ENCODE measurements at places on chromosomes 2 and 18.

DNA sequence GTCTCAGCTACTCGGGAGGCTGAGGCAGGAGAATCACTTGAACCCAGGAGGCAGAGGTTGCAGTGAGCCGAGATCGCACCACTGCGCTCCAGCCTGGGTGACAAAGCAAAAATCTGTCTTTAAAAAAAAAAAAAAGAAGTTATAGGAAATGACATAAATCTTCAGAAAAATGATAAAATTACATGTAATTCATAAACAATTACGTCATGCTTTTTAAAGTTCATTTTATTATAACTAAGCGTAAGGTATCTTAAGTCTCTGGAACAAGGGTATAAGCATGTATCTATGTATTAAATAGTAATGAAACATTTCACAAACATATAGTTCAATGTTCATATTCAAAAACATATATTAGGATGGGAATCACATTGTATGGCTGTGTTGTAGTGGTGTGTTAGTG, 425.9 kb downstream of the SPAG16 start:
- no peak overlapping the region for H3K4me3 ChIP-seq
- H3K27ac ChIP-seq, result no peak overlapping the region
- no peaks in the 10 kb centered on the region for H3K36me3 ChIP-seq
- no peak for DNase-seq
- no peaks in the 10 kb centered on the region for H3K4me1 ChIP-seq
- H3K27me3 ChIP-seq, result no peaks in the 10 kb centered on the region

GRCh38 chr2:65227020-65227455, 593 bp upstream of the ACTR2 start:
- H3K4me1 ChIP-seq, result peaks cover 8% of the 10 kb centered on the region
- H3K36me3 ChIP-seq, result 0 out of 2 replicates have a peak, but pooled peaks cover 2% of the 10 kb centered on the region
- no peak for DNase-seq
- peak overlapping the region; percentile 82 for H3K4me3 ChIP-seq
- H3K27ac ChIP-seq, result peak overlapping the region; percentile 95

- H3K4me1 ChIP-seq, result no peaks in the 10 kb centered on the region
- no peak overlapping the region for H3K4me3 ChIP-seq
- no peak overlapping the region for H3K27ac ChIP-seq
- no peaks in the 10 kb centered on the region for H3K27me3 ChIP-seq
Measured at GRCh38 chr18:46731316-46731715, 25.5 kb downstream of the ST8SIA5 start.

DNA sequence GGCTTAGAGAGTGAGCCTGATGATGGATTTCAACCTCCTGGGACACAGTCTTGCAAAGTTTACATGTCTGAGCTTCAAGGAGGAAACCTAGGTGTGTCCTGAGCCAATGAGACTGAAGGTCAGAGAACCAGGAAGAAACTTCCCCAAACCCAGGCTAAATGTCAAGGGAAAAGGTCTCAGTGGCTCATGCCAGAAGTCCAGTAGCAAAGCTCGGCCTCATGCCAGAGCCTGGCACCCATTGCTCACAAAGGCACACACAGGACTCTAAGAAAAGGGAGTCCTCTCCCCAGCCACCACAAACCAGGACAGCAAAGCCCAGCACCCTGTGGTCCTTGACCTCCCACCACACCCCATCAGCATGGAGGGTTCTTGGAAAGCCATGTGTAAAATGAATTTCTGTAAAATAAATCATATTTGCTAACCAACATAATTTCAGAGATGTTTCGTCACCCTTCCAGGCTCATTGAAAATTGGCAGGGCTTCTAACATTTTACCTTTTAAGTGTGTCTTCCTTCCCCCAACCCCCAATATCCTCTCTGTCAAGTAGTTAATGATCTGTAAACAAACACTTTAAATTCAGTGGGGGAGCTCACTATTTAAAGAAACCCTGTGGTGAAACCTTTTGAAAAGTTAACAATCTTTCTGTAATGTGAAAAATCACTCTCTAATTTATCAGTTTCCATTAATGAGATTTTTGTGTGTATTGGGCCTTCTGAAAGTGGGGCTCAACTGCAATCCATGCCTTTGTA, 77.1 kb downstream of the BCL11A start:
- 0 out of 2 replicates have a peak, but pooled peaks cover 10% of the 10 kb centered on the region for H3K27me3 ChIP-seq
- no peak overlapping the region for H3K27ac ChIP-seq
- H3K4me1 ChIP-seq, result no peaks in the 10 kb centered on the region
- no peaks in the 10 kb centered on the region for H3K36me3 ChIP-seq

DNA sequence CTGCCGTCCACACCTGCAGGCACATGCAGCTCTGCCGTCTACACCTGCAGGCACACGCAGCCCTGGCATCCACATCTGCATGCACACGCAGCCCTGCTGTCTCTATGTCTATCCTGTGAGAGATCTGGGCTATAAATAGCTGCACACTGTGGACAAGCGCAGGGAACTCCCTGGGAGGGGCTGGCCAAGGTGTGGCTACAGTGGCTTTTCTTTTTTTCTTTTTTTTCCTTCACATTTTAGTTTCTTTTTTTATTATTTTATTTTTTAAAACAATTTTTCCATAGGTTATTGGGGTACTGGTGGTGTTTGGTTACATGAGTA, 42.0 kb downstream of the TMEM182 start:
- no peak for DNase-seq
- no peak overlapping the region for H3K4me3 ChIP-seq
- no peaks in the 10 kb centered on the region for H3K4me1 ChIP-seq
- H3K36me3 ChIP-seq, result no peaks in the 10 kb centered on the region
- no peak overlapping the region for H3K27ac ChIP-seq
- H3K27me3 ChIP-seq, result no peaks in the 10 kb centered on the region

GRCh38 chr18:63290166-63290820, 29.3 kb downstream of the BCL2 start:
- no peaks in the 10 kb centered on the region for H3K36me3 ChIP-seq
- H3K4me3 ChIP-seq, result no peak overlapping the region
- H3K27me3 ChIP-seq, result peaks cover 14% of the 10 kb centered on the region
- no peak for DNase-seq
- no peaks in the 10 kb centered on the region for H3K4me1 ChIP-seq

GRCh38 chr2:219252570-219252899, 508 bp upstream of the TUBA4B start:
- H3K4me1 ChIP-seq, result peaks cover 63% of the 10 kb centered on the region
- H3K36me3 ChIP-seq, result no peaks in the 10 kb centered on the region
- H3K27me3 ChIP-seq, result peaks cover 5% of the 10 kb centered on the region
- H3K27ac ChIP-seq, result peak overlapping the region; percentile 55
- H3K4me3 ChIP-seq, result peak overlapping the region; percentile 69

DNA sequence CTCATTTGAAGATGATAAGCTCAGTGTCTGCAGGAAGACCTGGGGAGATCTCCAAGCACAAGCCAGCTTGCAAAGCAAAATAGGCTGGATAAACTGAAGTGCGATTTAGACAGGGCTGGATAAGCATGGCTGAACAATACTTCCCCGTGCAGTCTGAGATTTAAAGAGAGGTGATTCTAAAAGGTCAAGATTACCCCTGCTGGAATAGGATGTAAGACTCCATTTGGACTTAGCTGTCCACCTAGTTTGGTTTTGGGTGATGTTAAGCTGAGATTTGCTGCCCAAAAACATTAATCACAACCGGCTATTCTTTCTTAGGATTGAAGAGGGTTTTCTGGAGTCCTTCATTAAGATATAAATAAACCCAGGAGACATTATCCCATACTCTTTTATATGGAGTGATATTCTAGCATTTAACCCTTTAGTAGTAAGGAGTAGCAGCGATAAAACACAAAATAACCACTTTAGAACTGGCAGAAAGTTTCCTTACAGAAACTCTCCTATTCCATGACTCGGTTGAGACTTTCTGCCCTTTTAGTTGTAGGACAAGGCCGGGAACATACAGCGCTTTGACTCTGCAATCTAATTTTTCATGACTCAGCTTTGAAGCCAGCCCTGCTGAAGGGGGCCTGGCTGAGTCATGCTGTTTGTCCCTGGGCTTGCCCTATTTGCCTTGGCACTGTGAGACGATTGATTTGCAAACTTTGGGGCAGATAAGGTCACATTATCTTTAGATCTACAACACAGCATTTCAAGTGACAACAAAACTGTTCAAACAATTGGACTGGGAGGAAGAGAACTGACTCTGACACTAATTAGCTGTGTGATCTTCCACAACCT, 238.2 kb downstream of the GCA start:
- no peak overlapping the region for H3K27ac ChIP-seq
- H3K27me3 ChIP-seq, result peaks cover 27% of the 10 kb centered on the region
- no peak overlapping the region for H3K4me3 ChIP-seq
- no peak for DNase-seq
- no peaks in the 10 kb centered on the region for H3K4me1 ChIP-seq
- H3K36me3 ChIP-seq, result no peaks in the 10 kb centered on the region

- no peak overlapping the region for H3K27ac ChIP-seq
- peaks cover 7% of the 10 kb centered on the region for H3K4me1 ChIP-seq
- no peaks in the 10 kb centered on the region for H3K27me3 ChIP-seq
Measured at GRCh38 chr2:391696-392095, 103.8 kb upstream of the ALKAL2 start.

DNA sequence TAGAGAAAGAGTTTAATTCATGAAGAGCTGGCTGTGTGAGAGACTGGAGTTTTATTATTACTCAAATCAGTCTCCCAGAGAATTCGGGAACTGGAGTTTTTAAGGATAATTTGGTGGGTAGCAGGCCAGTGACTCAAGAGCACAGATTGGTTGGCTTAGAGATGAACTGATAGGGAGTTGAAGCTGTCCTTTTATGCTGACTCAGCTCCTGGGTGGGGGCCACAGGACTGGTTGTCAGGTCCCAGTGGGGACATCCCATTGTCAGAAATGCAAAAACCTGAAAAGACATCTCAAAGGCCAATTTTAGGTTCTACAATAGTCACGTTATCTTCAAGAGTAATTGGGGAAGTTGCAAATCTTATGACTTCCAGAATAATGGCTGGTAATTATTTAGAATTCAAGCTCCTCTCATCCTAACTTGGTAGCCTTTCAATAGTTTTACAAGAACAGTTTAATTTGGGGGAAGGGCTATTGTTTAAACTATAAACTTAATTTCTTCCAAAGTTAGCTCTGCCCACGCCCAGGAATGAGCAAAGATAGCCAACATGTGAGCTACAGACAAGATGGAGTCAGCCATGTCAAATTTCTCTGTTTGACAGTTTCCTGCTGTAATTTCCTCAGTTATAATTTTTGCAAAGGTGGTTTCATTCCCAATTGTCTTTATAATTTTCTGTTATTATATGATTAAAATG, 149.4 kb upstream of the SLC39A10 start:
- no peaks in the 10 kb centered on the region for H3K36me3 ChIP-seq
- no peaks in the 10 kb centered on the region for H3K4me1 ChIP-seq
- H3K27ac ChIP-seq, result no peak overlapping the region

- H3K27me3 ChIP-seq, result no peaks in the 10 kb centered on the region
- no peak overlapping the region for H3K27ac ChIP-seq
- no peak for DNase-seq
- H3K4me3 ChIP-seq, result no peak overlapping the region
- H3K36me3 ChIP-seq, result no peaks in the 10 kb centered on the region
Measured at GRCh38 chr18:13173578-13174145, 44.9 kb upstream of the LDLRAD4 start.

DNA sequence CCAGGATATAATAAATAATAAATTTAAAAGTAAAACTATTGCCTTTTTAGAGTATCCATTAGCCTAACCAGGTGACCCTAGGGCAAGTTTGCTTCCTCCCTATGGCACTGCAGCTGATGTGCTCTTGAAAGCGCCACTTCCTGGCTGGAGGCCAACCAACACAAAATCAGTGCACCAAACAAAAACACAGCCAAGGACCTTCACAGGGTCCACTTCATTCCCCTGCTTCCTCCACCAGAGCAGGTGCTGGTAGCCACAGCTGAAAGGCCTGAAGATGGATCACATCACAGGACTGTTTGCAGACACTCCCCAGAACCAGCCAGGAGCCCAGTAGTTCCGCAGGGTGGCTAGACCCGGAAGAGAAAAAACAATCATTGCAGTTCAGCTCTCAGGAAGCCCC, 108.8 kb downstream of the TWIST2 start:
- H3K27ac ChIP-seq, result no peak overlapping the region
- H3K4me1 ChIP-seq, result peaks cover 15% of the 10 kb centered on the region
- DNase-seq, result no peak
- H3K36me3 ChIP-seq, result no peaks in the 10 kb centered on the region

DNA sequence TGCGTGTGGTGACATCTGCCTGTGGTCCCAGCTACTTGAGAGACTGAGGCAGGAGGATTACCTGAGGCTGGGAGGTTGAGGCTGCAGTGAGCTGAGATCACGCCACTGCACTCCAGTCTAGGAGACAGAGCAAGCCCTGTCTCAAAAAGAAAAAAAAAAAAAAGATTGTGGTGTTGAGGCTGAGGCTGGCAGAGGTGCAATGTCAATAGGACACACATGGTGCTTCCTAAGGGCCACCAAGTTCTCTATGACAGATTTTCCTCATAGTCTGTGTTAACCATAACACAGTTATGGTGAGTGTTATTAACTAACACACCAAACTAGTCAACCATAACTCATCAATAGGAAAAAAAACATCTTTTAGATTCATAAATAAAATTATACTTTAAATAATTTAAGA, 494.4 kb downstream of the TMX3 start:
- no peak for DNase-seq
- H3K36me3 ChIP-seq, result no peaks in the 10 kb centered on the region
- no peaks in the 10 kb centered on the region for H3K4me1 ChIP-seq
- H3K4me3 ChIP-seq, result no peak overlapping the region
- H3K27ac ChIP-seq, result no peak overlapping the region

GRCh38 chr2:25103287-25103871, 61.5 kb downstream of the EFR3B start:
- H3K4me1 ChIP-seq, result peaks cover 3% of the 10 kb centered on the region
- no peaks in the 10 kb centered on the region for H3K27me3 ChIP-seq
- H3K27ac ChIP-seq, result no peak overlapping the region
- H3K36me3 ChIP-seq, result no peaks in the 10 kb centered on the region
- H3K4me3 ChIP-seq, result no peak overlapping the region
- DNase-seq, result no peak

- no peak overlapping the region for H3K4me3 ChIP-seq
- no peak for DNase-seq
- no peak overlapping the region for H3K27ac ChIP-seq
- H3K27me3 ChIP-seq, result no peaks in the 10 kb centered on the region
- H3K36me3 ChIP-seq, result no peaks in the 10 kb centered on the region
Measured at GRCh38 chr2:119637371-119637770, 41.6 kb upstream of the TMEM177 start.

DNA sequence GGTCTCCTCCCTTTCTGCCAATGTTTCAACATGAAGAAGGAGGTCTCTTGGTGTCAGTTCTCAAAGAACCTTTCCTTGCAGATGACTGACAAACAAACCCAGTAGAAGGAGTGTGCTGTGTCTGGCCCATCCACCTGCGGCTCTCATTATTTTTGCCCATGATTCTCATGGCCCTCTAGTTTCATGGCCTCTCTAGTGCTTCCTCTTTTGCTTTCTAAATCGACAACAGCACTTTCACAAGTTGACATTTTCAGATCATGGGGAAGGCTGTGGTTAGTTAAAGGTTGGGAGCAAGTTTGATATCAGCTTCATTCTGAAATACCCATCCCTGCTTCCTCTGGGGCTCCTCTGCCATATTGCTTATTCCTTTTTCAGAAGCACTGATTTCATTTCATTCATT, 805.2 kb downstream of the SLC4A3 start:
- H3K36me3 ChIP-seq, result no peaks in the 10 kb centered on the region
- H3K27me3 ChIP-seq, result no peaks in the 10 kb centered on the region
- H3K4me3 ChIP-seq, result no peak overlapping the region
- no peak for DNase-seq
